ENCODE measurements at places on chromosomes 16 and 17.
A peak's percentile ranks its signal among the peaks of the same experiment; 100 is the strongest.

DNA sequence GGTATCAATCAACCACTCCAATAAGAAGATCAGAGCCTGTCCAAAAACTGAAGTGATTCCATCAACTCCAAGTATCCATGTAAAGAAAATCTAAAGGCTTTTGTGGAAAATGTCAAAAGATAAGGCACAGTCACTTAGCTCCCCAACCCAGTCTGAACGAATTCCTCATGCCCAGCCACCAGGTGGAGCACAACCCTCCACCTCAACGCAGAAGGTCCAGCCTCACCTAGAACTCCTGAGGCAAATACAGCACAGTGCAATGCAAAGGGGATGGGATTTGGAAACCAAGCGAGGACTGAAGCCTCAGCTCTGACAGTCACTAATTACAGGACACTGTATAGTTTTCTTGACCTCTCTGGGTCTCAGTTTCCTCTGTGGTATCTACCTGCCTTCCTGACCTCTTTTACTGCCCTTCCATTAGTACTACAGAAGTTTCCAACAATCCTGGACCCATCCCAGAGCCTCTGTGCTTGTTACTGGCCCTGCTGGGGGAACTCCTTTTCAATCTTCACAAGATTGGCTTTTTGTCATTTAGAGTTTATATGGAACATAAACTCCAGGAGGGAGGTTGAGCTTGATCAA is 2.0 kb downstream of the NCBP3 start:
- DNase-seq = peak; percentile 38

- DNase-seq = peak; percentile 87
Measured at GRCh38 chr17:39740357-39741111, 2.8 kb downstream of the GRB7 start.

- DNase-seq = no peak
Measured at GRCh38 chr17:9226794-9227135, 205.5 kb downstream of the NTN1 start.

DNA sequence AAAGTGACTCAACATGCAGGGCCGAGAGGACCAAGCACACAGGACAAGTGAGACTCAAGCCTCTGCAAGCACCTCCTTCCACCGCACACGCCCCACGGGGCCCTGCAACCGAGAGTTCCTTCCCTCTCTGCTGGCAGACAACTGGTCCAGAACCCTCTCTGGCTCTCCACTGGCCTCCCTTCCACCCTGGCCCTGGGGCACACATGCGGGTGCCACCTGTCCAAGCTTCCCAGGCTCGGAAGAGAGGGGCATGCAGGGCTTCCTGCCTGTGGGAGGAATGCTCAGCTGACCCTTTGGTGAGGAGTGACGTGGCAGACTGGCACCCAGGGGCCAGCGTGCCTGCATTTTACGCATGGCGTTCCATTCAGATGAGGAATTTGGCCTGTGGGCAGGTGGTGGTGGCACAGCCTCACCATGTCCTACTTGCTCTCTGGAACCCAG is 59.8 kb downstream of the PIPOX start:
- peak; percentile 19 for DNase-seq

GRCh38 chr16:49282690-49283375 is 1.2 kb upstream of the CBLN1 start:
- no peak for DNase-seq

- no peak for DNase-seq
Measured at GRCh38 chr16:798666-799065, 1.9 kb downstream of the GNG13 start.

DNA sequence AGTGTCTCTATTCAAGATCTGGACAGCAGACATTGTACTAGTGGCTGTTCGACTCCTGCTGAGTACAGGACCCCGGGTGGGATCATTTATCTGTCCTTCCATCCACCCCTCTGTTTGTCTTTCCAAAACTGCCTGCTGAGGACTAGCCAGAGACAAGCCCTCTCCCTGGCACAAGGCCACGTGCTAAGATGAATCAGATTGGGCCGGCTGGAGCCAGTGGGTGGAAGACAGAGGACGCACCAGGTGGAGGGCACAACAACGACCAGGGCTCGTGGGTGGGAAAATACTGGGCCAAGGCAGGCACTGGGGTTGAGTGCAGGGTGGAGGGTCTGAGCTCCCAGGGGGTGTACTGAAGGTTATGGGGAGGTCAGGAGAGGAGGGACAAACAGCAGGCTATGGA is 1.4 kb upstream of the CA7 start:
- DNase-seq = no peak

- peak; percentile 7 for DNase-seq
Measured at GRCh38 chr17:45942284-45942683, 47.9 kb downstream of the MAPT start.

DNA sequence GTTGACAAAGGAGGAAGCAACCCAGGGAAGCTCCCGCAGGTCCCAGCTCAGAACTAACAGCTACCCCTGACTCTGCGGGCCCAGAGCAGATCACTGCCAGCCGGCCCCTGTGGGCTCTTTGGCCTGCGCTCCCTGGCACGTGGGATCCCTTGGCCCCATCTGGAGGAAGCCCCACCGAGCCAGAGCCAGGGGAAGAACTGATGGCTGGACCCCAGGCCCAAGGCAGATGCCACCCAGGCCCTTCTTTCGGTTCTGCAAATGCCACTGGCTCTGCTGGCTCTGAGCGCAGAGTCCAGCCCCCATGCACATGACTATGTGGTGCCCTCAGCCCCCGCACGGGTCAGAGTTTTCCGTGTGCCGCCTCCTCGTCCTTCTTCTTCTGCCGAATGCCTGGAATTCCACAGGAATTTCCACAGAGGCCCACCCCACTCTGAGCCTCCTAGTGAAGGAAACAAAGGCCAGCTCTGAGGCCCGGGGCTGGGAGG is 35.8 kb upstream of the SNN start:
- DNase-seq = no peak

DNA sequence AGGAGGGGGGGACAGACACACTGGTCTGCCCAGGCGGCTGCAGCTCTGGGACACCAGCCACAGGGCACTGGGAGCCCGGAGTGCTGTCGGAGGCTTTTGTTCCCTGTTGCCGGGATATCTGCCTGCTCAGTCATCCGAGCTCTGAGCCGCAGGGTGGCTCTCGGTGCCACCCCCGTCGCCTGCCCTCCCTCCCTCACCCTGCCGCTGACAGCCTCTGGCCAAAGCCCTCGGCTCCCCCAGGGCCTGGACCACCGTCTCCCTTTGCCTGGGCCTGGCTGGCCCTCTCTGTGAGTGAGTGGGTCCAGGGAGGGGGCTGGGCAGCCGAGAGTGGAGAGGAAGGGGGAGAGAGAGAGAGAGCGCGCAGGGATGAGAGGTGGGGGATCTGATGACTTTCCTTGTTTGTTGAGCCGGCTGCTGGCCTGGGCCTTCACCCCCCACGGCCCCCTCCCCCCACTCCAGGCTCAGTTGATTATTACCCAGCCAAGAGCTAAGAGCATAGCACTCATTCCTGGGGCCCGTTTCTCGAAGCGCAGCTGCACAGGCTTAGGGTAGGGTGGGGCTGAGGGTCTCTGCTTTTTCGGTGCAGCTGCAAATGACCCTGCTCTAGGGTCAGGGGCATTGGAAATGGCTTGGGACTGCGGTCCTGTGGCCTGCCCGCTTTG is 2.7 kb downstream of the FOXJ1 start:
- no peak for DNase-seq

DNA sequence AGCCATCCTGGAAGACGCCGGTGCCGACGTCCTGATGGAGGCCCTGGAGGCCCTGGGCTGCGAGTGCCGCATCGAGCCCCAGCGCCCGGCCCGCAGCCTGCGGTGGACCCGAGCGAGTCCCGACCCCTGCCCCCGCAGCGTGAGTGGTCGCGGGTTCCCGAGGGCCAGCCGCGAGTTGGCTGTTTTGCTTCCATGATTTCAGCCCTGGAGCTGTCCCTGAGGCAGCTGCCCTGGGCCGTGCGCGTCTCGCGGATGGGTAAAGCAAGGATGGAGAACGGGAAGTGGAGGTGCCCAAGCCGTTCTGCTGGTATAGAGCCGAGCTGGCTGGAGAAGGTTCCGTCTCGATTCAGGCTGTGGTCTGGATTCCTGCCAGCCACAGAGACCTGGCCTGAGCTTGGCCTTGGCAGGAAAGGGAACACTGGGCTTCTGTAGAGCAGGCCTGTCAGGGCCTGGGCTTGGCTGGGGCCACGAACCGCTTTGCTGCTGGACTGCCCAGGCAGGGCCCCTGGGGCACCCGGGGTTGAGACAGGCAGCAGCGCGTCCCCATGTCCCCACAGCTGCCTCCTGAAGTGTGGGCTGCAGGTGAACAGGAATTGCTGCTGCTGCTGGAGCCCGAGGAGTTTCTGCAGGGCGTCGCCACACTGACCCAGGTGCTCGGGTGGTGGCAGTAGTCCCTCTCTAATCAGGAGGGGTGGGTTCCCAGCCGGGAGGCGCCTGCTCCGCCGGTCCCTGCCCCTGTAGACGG is 941 bp upstream of the MRPS34 start:
- no peak for DNase-seq

DNA sequence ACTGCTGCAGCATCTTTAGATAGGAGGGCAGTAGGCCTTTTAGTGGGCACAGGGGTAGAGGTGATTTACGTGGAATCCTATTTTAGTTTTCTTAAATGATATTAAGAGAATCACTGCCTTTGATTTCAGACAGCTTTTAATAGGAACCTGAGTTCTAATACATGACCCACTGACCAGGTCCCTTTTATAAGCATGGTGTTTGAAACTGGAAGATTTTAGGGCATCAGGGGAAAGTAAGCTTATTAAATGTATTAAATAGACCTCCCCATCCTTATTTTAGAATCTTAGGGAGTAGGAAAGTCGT is 2.0 kb downstream of the MSL1 start:
- no peak for DNase-seq

- DNase-seq = peak; percentile 30
Measured at GRCh38 chr16:90077757-90078578, 837 bp upstream of the PRDM7 start.

- DNase-seq = no peak
Measured at GRCh38 chr16:66135421-66135831, 231.1 kb upstream of the CDH5 start.

GRCh38 chr16:13873835-13874438 is 46.0 kb upstream of the ERCC4 start:
- peak; percentile 25 for DNase-seq

- no peak for DNase-seq
Measured at GRCh38 chr17:77718669-77718961, 239.9 kb upstream of the TNRC6C start.

DNA sequence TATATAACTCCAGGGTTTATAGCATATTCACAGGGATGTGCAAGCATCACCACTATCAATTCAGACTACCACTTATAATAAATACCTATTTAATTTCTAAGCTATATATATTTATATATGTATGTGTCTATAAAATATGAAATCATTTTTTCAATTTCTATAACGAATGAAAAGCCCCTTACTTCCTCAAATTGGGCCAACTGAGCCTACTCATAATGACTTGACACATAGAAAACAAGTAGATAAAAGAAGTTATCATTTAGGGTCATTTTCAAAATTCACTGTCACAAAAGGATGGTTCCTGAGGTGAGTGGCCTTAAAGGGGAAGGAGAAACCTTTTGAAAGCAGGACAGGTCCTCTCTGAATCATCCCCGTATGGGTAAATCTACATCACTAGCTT is 114.1 kb downstream of the ADCY9 start:
- DNase-seq = no peak

- peak; percentile 62 for DNase-seq
Measured at GRCh38 chr17:68172461-68172954, 75.3 kb upstream of the AMZ2 start.

DNA sequence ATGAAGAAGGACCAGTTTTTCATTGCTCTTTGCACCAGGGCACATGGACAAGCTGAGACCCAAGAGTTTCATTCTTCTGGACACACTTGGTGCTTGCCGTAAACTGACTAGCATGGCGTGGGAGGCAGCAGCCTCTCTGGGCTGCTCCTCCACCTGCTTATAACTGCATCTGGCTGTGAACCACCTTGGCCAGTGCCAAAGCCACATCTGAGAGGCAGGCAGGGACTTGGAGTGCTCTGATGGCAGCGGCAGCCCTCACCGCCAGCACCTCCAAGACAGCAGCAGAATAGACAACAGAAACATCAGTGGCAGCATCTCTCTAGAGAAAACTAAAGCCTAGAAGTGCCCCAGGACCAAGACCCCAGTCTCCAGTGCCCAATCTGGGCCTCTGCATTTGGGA is 4.7 kb downstream of the KRT37 start:
- no peak for DNase-seq

Measured in HT1080 (cell line).